Activated CD4-positive, CD25-positive, alpha-beta regulatory T cell treated with anti-CD3 and anti-CD28 coated beads, Interleukin-2, amount 50 U/mL, for 16 hours (primary cell): ENCODE measurements at places on chromosomes 2 and 18.

DNA sequence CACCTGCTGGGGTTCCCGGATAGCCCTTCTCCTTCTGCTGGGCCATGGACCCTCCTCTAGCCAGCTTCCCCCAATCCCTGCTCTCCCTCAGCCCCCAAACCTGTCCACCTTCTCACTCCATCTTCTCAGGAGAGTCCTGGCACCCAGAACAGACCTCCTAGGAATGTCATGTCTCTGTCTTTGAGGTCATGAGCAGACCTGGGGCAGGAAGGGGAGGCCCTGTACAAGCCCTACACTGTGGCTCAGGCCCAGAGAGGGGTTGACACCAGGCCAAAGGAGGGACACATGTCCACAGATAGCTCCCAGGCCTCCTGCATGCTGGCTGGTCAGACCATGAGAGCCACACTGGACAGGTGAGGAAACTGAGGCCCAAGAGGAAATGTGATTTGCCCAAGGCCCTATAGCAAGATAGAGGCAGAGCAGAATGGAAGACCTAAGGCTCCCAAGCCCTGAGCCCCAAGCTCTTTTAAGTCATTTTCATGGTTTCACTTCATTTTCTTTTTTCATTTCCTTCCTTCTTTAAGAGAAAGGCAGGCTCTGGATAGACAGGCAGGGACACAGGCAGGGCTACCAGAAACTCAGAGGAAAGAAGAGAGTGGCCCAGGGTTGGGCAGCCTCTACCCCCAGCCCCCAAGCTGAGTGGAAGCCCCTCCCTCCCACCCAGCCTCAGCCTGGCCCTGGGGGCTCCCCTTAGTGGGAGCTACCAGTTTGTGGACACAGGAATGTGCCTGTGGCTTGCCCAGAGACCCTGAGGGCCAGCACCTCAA lies 159.7 kb downstream of the SMAD7 start:
- no peak for DNase-seq

DNA sequence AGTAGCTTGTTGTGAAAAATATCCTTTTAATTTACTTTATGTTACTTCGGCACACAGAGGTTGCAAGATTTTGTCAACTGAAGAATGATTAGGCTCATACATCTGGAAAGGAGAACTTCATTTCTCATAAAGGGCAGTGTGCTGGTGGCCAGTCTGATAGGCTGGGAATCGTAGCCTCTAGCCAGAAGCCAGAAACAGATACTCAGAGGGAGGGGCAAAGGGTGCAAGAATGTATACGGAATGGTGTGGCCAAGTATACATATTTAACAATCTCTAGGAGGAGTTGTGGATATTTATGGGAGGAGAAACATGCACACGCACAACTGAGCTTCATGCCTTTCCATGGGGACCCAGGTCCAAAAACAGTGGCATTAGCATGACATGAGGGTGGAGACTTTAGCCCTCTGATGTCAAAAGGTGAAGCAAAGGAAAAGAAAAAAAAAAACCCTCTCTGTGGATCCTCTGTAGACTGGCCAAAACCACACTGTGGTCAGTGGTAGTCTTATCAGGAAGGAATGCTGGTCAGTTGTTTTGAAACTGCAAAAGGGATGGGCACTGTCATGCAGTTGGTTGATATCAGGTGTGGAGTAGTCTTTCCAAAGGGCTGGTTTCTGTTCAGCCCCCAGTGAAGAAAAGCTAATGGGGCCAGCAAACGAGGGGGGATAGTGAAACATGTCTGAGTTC lies 34.9 kb upstream of the APCDD1 start:
- no peak for DNase-seq

GRCh38 chr2:7930800-7931635 lies 750.8 kb upstream of the ID2 start:
- DNase-seq = no peak

DNA sequence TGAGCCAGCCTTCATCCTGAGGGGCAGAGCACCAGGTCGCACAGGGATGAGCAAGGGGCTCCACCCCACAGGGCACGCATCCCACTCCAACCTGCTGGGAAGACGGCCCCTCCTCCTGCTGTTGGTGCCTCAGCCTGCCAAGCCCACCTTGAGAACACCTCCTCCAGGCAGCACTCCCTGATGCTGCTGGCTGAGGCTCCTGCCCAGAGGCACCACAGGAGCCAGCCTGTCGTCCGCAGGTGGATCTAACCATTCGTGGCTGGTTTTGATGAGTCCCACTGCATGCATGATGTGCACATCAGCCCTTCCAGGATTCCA lies 58.4 kb downstream of the BIN1 start:
- no peak for DNase-seq

DNA sequence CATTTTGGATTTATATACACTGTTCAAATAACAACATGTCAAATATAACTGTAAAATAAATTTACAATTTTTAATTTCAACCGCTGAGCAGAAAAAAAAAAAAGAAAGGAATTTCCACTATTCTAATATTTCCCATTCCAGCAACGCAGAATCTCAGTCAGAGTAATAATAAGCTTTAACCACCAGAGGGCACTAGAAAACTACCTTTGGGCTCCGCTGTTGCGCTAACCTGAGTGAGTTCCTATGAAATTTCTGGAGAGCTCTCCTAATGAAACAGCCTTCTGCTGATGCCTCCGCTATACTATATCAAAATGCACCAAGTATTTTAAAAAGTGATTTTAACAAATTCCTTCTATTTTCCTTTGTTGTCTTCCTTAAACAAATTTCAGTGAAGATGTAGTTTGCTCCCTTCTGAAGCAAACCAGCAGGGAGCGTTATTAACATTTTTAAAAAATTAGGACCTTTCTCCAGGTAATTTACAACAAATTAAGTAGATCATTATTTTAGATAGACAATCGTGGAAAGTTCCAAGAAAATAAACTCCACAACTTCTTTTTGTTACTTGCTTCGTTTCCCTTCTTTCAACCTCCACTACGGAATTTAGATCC lies 23.0 kb downstream of the ERMN start:
- DNase-seq = no peak

- no peak for DNase-seq
Measured at GRCh38 chr2:218501665-218502064, 66.5 kb downstream of the USP37 start.
